Stomach (tissue), 19 donors: ENCODE measurements at places on chromosomes 2 and 18.

DNA sequence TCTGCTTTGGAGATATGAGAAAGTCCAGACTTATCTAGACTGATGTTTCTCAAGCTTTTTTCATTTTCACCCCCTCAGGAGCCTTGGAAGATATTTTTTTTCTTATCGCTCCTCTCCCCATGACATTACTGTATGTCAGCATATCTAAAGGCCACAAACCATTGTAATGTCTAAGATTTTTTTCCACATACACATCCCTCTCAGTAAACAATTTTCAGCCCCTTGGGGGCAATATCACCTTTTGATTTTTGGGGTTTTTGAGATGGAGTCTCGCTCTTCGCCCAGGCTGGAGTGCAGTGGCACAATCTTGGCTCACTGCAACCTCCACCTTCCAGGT is 60.3 kb upstream of the REL start:
- DNase-seq, result no peak

GRCh38 chr18:55365342-55365741 is 222.7 kb downstream of the TCF4 start:
- no peak for DNase-seq

GRCh38 chr2:188569431-188570165 is 277.9 kb downstream of the GULP1 start:
- no peak for DNase-seq

DNA sequence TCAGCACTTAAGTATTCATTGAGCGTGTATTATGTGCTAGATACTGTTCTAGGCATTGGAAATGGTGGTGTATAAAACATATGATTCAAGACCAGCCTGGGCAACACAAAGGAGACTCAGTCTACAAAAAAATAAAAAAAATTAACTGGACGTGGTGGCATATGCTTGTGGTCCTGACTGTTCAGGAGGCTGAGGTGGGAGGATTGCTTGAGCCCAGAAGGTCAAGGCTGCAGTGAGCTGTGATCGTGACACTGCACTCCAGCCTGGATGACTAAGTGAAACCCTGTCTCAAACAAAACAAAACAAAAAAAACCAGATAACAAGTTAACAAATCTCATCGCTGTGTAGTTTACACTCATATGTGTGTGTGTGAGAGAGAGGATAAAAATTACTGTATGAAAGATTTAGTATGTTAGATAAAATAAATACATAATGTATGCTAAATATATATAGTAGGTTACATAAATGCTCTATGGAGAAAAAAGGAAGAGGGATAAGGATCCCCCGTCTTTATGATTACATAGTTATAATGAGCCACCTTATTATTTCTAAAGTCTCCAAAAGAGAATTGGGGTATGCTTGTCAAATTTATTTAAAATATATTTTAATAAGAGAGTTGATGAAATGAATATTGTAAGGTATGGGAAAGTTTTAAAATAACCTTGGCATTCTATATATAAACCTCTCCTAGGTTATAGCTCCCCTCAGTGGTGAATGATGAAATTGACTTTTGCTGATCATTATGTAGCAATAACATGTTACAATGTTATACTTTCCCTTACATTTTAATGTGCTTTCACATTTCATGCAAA is 69.2 kb downstream of the EHBP1 start:
- DNase-seq, result no peak

GRCh38 chr2:157838442-157839161 is 37.5 kb downstream of the ACVR1 start:
- DNase-seq, result peak; percentile 39

- peak; percentile 19 for DNase-seq
Measured at GRCh38 chr18:79527656-79528315, 132.1 kb downstream of the NFATC1 start.

DNA sequence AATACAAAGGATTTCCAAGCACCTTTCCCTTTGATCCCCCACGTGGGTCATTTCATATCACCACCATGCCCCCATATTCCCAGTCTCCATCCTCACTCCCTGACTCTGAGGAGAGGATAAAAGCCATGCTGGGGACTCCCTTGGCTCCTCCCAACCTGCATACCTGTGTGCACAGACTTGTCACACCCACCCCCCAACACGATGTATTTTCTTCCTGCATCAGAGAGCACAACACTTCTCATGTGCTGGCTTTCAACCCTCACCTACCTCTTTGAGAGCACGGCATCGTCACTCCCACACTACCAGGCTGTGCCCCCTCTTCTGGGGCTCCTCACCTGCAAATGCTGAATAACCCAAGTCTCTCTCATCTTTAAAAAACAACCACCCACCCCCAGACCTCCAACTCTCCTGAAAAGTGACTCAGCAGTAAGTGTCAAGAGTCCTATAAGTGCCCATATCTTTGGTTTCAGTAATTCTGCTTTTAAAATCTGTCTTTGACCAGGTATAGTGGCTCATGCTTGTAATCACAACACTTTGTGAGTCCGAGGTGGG is 53.1 kb downstream of the AP1S3 start:
- no peak for DNase-seq

GRCh38 chr2:39519886-39520285 is 82.8 kb upstream of the MAP4K3 start:
- no peak for DNase-seq

DNA sequence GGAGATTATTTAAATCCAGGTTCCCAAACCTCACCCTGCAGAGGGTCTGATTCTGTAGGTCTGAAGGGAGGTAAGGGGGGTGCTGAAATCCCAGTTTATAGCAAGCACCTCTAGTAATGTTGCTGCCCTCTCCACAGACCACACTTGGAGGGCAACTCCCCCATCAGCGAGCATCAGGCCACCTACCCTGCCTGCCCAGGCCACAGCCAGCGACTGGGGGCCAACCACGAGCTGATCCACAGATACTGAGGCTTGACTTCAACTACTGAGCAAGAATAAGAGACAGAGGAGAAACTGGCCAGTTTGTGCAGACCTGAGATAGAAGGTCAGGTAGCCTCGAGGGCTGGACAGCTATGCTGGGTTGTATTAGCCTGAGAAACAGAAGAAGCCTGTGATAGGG is 36.3 kb upstream of the LBH start:
- DNase-seq, result no peak

DNA sequence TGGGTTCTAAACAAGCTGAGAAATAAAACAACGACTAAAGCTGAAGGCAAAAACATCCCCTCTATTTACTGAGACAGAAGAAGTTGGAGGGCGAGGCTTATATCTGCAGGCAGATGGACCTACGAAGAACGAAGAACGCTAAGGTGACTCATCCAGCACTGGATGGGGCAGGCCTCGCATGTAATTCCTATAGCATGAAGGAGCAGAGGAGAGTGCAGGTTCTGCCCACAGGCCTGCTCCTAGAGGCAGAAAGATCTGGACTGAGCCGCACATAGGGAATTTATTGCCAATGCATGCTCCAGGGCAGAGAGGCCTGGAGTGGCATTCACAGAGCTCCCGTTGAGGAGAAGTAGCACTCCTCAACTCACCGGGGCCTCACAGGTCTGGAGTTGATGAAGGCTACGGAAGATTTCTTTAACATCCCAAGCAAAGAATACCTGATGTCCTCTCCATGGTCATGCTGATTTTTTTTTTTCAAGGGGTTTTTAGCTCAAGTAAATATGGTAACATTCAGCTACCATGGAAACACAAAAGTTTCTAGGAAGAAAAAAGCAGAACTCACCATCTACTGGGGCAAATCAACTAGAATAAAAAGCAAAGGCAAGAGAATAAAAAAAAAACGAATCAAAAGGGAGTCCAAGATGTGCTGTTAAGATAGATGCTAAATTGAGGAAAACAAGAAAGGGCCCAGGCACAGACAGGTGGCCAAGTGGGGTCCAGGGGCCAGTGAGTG is 10.4 kb upstream of the METTL21A start:
- DNase-seq, result no peak

DNA sequence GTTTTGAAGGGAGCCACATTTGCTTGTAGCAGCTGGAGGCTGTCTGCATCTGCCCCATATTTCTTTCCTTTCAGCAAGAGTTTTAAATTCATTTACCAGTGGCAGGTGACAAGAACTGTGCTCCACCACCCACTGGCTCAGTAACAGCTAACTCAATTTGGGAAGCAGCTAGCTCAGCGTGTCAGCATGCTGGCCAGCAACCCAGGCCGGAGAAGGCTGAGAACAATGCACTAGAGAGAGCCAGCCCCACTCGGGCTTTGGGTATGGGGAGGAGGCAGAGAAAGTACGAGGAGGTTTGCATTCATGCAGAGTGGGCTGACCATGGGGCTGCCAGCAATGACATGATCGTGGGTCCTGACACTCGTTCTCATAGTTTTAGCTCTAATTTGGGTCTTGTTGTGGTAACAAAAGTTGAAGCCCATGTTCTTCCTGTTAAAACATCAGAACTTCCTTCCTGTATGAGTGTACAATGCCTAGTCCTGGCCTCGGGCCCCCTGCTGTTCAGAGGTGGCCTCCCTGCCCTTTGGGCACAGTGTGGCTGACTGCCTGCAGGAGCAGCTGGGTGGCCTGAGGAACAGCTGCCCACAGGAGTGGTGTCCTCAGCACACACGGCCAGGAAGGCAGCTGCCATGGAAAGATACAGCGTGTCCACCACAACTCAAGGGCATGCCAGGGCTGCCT is 23.0 kb downstream of the CDC42EP3 start:
- DNase-seq, result peak; percentile 44

DNA sequence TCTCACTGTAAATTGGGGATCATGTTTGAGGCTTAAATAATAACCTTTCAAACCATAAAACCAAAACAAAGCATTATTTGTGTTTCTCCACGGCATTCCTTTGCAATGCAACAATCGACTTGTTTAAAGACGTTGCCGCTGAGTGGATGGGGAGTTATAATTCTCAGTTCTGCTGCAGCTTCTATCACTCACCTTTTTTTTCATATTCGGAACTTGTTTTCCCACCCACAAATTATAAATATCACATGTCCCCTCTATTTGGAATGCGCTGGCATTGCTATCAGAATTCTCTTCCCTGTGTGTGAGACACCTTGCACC is 372.8 kb upstream of the SMIM21 start:
- DNase-seq, result no peak

- DNase-seq, result no peak
Measured at GRCh38 chr2:18821431-18821830, 232.1 kb upstream of the NT5C1B start.

DNA sequence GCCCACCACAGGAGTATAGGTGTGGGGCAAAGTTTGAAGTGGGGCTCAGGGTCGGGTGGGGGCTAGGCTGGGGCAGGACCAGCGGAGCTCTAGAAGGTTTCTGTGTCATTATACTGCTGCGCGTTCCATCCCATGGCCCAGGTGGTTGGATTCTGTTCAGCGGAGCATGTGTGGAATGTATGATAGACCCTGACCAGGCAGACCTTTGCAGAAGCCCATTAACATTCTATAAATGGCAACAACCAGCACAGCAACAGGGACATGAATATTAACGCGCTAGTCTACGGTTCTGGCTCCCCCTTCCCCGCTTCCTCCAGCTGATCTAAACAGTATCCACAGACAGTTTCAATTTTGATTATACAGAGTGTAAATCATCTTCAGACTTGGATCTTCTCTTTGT is 4.1 kb upstream of the PRKCE start:
- DNase-seq, result no peak

- no peak for DNase-seq
Measured at GRCh38 chr18:4847056-4847455, 350.0 kb downstream of the AKAIN1 start.

DNA sequence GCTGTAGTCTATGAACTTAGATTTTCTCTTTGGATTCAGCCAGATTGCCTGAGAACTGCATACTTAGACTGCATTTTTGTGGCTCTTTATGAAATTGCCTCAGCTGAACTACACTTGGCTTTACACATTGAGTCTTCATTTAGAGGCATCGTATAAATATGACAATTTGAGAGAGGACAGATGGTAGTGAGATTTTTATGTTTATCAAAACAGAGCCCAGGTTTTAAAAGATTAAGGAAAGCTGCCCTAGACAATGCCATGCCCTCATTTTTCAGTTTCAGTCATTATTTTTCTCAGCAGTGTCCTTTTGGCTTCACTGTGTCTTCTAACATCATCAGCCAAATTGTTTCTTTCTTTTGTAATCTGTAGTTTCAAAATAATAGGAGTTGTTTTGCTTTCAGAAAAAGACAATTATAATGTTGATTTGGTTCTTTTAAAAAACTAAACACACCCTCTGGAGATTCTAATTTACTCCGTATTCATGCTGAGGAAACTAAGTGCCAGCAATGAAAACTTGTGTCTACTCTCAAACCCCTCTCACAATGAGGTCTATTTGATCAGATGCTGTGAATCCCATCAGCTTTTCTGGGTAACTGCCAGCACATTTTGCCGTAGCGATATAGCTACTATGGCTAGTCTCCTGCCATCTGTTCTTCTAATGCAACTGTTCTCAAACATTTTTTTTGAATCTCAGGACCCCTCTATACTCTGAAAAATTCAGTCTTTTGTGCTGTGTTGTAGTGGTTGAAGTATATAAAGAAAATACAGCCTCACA is 46.2 kb downstream of the TWSG1 start:
- no peak for DNase-seq

GRCh38 chr2:18703555-18703954 is 114.2 kb upstream of the NT5C1B start:
- DNase-seq, result no peak

DNA sequence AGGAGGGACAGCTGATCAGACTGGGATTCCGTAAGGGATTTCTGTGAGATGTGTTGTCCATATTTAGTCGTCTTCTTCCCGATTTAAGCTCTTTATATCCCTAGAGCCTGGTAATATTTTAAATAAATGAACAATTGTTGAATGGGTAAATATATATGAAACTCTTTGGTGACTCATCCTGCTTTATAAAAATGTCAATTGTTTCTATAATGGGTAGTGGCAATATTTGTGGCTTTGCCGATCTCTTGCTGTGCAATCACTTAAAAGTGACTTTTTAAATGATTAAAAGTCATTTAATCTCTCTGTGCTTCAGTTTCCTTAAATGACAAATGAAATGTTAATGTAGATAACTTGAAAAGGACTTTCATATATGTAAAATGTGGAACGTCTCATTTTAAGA is 339.2 kb downstream of the RNF144A start:
- no peak for DNase-seq

DNA sequence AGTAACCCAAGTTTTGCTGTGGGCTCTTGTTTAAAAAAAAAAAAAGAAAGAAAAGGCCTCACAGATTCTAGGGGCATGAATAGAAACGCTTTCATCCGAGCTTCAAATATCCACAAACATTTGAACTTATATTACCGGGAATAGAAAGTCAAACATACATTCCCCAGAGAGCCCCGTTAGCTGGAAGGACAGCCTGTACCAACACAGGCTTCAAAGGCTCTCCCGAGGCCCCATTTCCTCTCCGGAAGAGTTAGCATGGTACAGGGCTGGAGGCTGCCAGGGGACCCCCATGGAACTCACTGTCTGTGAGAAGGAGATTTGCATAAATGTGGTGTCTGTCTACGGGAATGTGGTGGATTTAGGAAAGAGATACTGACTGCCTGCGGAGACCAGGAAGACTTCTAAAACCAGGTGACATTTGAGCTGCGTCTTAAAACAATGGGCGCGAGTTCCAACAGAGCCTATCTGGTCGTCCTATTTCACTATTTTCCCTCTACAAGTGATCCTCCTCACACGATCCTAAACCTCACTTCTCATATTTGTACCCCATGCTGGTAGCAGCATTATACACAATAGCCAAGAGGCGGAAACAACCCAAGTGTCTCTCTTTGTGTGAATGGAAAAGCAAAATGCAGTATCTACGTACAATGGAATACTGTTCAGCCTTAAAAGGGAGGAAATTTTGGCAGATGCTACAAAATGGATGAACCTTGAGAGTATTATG is 820 bp upstream of the MATN3 start:
- no peak for DNase-seq
